Choroid plexus epithelial cell (primary cell): ENCODE measurements at places on chromosomes 11 and 22.

DNA sequence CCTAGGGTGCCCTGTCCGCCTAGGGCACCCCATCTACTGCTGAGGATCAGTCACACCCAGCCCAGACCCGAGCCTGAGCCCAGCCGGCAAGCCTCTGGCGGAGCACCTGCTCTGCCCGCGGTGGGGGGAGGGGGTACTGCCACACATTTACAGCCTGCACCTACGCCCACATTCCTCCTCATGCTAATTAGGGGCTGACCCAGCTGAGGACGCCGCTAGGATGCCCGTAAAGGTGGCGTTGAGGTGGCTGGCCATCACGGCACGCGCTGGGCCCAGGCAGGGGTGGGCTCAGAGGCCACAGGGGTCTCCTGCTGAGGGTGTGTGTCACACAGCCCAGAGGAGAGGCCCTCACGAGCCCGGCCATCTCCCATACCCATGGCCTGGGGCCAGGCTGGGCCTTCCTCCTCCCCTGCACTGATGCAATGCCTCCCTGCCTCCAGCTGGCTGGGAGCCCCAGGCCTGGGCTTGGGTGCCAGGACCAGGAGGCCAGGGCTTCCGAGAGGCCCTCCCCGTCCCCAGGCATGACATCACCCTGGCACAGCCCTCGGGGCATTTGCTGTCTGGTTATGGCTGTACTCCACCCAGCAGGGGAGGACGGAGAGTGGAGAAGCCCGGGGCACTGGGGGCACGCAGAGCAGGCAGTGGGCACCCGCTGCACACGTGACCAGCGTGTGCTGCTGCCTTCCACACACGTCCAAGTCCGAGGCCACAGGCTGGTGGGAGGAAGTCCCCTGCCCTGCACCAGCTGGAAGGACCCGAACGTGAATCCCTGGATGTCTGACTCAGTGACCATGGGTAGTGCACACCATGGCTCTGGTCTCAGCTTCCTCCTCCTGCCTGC, 12.7 kb downstream of the DUSP8 start:
- DNase-seq, result no peak

GRCh38 chr22:31085493-31085824, 4.3 kb downstream of the SMTN start:
- no peak for DNase-seq

GRCh38 chr11:45906965-45907611, at the start of gene FREY1:
Gene FREY1 (minus strand): TSS chr11:45907271. CDS start chr11:45907245, 26 bp downstream.
- no peak for DNase-seq

DNA sequence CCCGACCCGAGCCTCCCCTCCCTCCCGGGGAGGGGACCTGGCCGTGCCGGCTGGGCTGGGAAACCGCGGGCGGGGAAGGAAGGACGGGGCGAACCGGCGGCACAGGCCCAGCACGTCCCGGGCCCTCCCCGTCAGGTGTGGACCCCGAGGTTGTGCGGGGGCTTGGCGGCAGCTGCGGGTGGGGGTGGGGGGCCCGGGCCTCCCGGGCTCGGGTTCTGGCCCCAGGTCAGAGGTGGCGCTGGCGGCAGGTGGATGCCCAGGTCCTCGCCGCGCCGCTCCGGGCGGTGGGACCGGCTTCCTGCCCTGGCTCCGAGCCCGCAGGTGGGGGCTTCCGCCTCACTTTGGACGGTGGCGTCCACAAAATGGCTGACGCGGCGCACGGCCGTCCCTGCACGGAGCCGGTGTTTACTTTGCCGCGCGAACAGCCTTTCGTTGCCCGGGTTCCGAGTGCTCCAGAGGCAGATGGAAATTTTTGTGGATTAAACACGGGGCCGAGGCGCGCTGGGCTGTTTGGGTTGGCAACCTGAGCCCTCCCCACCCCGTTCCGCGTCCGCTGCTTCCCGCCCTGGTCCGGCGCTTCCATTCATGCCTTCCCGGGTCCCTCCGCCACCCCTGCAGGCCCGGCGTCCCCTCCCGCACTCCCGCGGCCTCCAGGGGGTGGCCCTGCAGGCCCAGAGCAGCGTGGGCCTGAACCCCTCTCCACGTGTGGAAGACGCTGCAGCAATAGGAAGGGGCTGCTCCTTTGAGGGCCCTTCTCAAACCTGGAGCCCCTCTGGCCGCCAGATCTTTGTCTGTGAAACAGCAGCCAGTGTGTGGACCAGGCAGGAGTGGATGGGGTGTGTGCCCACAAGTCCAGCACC, 92.0 kb upstream of the KCNQ1OT1 start:
- DNase-seq, result no peak

DNA sequence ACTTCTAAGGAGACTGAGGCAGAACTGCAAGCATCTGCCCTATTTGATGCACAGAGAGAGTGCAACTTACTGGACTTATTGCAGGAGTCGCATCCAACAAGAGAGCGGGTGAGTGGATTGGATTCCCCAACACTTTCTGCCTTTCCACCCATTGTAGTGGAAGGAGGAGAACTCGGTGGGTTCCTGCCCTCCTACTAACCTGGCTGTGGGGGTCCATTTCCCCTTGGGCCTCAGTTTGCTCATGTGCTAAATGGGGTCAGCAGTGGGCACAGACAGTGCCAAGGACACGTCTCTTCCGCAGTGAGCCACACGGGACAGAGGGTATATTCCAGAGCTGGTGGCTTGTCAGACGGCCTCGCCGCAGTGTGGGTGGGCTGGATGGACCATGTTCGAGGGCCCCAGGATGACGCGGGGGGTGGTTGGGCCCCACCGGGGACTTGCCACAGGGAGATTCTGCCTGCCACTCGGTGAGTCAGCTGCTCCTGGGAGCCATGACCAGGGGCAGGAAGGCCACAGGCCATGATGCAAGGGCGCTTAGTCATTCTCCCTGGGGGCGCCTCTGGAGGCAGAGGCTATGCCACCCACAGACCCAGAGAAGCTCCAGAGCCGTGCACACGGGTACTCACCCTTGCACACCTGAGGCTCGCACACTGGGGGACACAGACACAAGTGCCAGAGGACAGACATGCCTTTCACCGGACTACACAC, 8.2 kb downstream of the ALX4 start:
- no peak for DNase-seq
